ENCODE measurements at places on chromosomes 6 and 20.

GRCh38 chr6:33705955-33706725, 5.4 kb downstream of the UQCC2 start:
- DNase-seq = no peak

- DNase-seq = no peak
These were observed 916 bp downstream of the PABPC1L start for GRCh38 chr20:44910690-44911262.

DNA sequence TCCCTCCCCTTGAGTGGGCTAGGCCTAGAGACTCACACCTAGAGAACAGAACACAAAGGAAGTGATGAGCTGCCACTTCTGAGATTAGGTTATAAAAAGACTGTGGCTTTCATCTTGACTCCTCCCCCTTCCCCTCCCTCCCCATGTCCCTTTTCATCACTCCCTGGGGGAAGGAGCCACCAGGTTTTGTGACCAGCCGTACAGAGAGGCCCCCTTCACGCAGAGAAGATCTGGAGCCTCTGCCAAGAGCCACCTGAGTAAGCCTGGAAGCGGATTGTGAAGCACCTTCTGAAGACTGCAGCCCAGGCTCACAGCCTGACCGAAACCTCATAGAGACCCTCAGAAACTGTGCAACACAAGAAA, 118.4 kb upstream of the NXT1 start:
- no peak for DNase-seq

DNA sequence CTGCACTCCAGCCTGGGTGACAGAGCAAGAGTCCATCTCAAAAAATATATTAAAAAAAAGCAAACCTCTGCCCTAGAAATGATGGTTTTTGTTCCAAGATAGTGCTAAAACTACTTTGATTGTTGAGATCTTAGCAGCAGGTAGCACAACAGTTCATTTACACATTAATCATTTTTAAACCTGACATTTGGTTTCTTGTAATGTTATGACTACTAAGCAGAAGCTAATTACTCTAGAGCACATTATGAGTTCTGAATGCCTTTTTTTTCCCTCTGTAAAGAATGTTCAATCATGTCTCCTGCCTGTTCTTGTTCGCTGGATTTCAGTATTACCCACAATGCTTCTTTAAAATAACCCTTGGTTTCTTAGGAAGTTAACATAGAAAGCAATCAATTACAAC, 24.7 kb upstream of the PHF3 start:
- DNase-seq = no peak

GRCh38 chr6:120478650-120479049, 855.6 kb downstream of the TBC1D32 start:
- DNase-seq = no peak

GRCh38 chr6:149433881-149434280, 33.8 kb downstream of the SUMO4 start:
- DNase-seq = no peak

All from stimulated activated CD4-positive, alpha-beta T cell treated with anti-CD3 and anti-CD28 coated beads, TNF-alpha, amount 100 ng/mL, for 4 hours (primary cell).